ENCODE measurements at places on chromosomes 5 and 9.

GRCh38 chr9:112997236-112997941, 14.6 kb downstream of the ZNF883 start:
- no peak for DNase-seq

DNA sequence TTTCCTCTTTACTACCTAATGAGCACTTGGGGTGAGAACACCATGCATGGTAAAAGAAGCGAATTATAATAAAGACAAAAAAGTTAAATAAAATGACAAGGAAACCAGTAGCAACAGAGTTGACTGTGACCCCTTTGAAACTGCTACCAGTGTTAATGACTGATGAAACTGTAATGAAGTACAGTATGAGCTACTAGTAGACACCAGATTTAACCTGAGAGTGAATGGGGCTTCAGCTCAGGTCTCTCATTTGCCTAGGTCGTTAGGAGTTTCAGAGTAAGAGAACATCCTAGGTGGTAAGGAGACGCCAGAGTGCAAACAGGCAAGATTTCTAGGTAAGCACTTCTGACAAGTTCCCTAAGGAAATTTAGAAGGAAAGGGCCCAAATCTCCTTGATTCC, 346.4 kb downstream of the BNC2 start:
- DNase-seq: no peak

DNA sequence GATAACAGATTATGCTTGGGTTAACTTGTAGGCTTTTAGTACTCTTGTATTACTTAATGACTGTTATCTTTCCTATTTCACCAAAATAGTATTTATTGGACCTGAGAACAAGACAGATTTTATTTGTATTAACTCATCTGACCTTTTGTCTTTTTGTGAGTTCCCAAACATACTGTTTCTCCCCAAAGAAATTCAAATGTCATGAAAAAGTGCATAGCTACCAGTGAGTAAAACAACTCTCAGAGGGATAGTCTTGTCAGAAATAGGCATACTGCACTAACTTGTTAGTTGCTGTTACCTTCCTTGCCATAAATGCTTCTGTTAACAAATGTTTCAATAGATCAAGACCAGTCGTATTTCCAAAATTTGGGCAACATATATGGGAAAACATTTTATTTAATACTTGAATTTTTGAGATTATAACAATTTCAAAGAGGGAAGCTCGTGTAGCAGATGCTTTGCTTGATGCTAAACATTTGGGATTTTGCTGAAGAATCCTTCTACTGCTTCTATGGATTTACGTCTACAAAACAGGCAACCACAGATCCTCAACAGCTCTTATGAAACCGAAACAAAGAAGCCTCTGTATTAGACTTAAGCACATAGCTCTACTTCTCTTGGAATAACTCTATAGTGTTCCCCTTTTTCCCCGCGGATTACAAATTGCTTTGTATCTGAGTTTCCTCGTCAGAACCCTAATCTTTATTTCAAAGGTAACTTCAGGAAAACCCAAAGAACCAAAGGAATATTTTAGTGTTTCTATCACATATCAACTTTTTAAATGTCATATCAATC, 248.8 kb downstream of the MCTP1 start:
- DNase-seq: no peak

DNA sequence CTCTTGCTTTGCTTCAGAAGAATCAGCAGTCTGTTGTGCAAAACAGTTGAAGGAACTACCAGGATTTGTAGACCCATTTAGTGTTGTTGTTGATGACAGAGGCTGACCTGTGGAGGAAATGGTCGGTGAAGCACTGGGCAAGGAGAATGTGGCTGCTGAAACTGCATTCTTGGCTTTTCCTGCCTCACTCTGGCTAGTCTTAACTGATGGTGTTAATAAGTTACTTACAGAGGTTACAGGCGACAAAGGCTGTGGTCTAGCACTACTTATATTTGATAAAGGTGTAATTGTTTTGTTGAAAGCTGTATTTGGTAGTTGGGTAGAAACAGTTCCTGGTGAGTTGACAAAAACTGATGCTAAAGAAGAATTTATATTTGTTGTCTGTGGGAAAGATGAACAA, 31.5 kb downstream of the MLANA start:
- DNase-seq: no peak

DNA sequence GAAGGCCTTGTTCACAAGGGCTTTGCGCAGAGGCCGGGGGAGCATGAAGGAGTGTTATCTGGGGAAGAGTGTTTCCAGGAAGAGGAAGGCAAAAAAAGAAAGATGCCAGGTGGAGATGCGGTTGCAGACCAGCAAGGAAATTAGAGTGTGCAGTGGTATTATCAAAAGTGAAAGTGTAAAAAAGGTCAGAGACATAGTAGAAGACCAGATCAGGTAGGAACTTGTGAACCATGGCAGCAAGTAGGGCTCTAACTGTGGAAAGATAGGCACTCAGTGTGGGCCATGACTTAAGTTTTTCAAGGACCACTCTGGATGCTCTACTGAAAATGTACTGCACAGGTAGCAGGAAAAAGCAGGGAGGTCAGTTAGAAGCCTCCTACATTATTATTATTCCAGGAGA, 90.1 kb upstream of the SPOCK1 start:
- no peak for DNase-seq

- DNase-seq: no peak
Measured at GRCh38 chr9:61673664-61674381, 484.0 kb downstream of the SPATA31A7 start.

DNA sequence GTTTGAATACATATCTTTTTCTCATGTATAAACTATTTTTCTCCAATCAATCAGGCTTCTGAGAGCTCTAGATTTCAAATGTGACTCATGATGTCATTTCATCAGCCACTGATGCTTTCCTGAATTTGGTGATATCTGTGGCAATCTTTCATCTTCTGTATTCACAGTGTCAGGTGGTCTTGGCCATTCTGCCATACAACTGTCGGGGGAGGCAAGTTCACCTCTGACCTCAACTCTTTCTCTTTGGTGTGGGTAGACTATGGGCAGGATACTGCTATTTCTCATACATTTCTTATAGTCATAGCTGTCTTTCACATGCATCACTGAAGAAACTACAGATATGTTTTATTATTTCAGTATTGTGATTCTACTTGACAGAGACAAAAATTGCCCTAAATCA, 414.1 kb upstream of the MEF2C start:
- no peak for DNase-seq

- DNase-seq: no peak
Measured at GRCh38 chr5:60092671-60093422, 199.3 kb upstream of the PDE4D start.

GRCh38 chr9:112176524-112176923, 1.4 kb upstream of the SUSD1 start:
- no peak for DNase-seq

GRCh38 chr9:137139468-137140150, 655 bp downstream of the GRIN1 start:
- no peak for DNase-seq

GRCh38 chr5:171261361-171261760, 47.7 kb upstream of the TLX3 start:
- DNase-seq: no peak

DNA sequence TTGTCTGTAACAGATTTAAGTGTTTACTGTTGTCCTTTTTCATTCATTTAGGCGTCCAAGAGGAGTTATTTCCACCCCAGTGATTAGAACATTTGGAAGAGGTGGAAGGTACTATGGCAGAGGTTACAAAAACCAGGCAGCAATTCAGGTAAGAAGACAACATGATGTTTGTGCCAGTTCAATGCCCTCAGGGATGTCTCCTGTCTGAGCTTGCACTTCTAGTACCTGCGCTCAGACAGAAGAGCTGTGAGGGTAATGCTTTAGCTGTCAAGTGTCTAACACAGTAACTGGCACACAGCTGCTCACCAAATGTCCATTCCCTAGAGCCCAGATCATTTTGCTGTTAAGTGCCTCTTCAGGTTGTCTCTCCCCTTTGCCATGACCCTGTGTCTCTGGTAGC, 14.2 kb upstream of the PHF2 start:
- DNase-seq: no peak

DNA sequence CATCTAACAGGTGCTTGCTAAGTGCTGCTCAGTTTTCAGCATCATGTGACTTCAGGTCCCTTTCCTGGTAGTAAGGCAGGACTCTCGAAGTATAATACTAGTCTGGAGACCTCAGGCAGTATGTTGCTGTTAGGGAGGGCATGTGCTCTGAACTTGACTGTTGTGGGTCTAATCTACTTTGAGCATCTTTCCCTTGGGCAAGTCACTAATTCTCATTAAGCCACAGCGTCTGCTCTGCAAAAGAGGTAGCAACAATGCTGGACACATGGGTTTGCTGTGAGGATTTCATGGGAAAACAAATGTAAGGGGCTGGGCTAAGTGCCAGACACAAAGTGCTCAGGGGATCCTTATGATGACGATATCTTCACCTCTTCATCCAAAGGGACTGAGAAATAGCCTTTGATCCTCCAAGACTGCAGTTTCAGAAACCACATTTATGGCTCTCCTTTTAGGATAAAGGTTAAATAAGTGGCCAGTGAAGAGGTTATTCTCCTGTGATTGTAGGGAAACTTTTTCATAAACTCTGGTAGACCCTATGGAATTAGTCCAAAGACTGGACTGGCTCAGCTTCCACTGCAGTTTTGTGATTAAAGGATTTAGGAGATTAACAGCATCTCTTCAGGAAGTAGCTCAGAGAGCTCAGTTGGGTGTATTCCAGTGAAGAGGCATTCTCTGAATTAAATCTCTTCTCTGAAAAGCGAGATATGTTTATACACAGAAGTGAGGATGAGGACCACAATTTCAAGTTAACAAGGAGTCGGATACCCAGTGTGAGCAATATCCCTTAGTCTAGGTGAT, 216.6 kb downstream of the SGCD start:
- DNase-seq: no peak

GRCh38 chr9:11097020-11097419, 484.2 kb upstream of the PTPRD start:
- no peak for DNase-seq

DNA sequence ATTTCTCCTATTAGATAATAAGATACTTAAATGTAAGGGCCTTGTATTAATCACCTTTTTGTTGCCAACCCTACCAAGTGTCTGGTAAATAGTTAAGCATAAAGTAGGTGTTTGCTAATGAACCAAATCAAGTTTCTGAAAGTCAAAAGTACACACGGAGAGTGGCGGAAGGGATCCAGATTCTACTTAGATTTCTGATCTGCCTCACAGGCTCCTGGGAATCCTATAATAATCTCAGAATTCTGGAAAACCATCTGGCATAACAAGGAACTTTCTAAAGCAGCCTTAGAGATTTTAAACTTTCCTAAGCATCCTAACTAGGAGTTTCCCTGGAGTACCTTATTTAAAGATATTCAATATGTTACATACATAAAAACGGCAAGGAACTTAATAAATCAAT, 363.2 kb upstream of the SMC2 start:
- DNase-seq: no peak

- DNase-seq: no peak
Measured at GRCh38 chr5:12570688-12571087, 666.4 kb upstream of the CTNND2 start.

DNA sequence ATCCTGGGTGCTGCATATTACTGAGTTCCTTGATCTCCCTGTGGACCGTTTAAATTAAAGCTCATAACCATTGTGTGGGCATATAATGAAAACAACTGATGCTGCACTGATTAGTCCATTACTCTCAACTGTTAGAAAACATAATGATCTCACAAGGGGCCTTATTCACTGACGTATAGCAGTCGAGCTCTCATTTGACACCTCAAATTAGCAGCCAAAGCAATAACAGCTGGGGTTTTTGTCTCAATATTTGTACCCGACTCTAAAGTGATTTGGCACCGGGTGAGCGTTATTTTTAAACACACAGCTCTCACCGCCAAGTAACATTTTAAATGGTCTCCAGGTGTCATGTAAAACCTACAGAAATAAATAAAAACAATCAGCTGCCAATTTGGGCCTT, 252.2 kb upstream of the PANK3 start:
- no peak for DNase-seq

GRCh38 chr9:89476546-89476945, 21.4 kb downstream of the SEMA4D start:
- no peak for DNase-seq
